Ureter (tissue), 1 donor: ENCODE measurements at places on chromosomes 6 and 20. TPM values are rescaled to one million over a fixed set of nuclear protein-coding genes. Genes with fewer than 3 reads are reported as not detected.

The GSTA2 gene
- total RNA-seq = not detected

The HSPA12B gene
- 9.7 TPM for total RNA-seq

The KIF25 gene
- not detected for total RNA-seq

The PSORS1C2 gene
- total RNA-seq = not detected

The KCNG1 gene
- total RNA-seq = 22.4 TPM

The KHDC1 gene
- 1.5 TPM for total RNA-seq

The SLC17A3 gene
- total RNA-seq = not detected

GRCh38 chr6:74091136-74091793 lies 395.3 kb downstream of the CD109 start:
- no peak for DNase-seq

GRCh38 chr6:142903812-142904211 lies 41.2 kb downstream of the HIVEP2 start:
- DNase-seq = no peak

- DNase-seq = no peak
Observed at GRCh38 chr6:63278916-63279315, 40.9 kb downstream of the LGSN start.

DNA sequence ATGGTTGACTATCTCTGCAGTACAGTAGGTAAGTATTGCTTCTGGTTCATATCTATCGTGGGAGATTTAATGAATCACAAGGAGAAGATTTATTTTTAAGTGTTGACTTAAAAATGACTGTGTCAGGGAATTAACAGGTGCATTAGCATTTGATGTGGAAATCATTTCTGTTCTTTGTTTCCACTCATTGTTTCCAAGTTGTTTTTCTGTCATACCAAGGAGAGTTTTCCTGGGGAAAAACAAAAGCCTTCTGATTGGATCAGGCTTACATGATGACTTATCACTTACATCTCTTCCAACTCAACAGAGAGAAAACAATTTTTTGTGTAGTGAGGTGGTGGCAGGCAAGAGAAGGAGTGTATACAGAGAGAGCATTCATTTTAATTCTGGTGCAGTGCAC lies 686.4 kb downstream of the HTR1B start:
- DNase-seq = no peak

DNA sequence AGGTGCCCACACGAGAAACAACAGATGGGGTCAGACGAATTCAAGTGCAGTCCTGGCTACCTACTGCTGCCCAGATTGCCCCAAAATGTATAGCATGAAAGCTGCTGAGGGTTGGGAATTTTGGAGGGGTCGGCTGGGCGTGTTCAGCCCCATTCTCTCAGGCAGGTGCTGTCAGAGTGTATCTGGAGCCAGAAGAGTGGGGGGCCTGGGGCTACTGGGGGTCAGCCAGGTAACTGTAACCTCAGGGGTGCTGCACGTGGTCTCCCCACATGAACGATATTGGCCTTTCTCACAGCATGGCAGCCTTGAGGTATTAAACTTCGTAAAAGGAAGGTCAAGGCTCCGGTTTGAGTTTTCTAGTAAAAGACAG lies 14.6 kb downstream of the SYNDIG1 start:
- no peak for DNase-seq

- DNase-seq = no peak
Observed at GRCh38 chr6:11460837-11461661, 76.5 kb upstream of the TMEM170B start.

DNA sequence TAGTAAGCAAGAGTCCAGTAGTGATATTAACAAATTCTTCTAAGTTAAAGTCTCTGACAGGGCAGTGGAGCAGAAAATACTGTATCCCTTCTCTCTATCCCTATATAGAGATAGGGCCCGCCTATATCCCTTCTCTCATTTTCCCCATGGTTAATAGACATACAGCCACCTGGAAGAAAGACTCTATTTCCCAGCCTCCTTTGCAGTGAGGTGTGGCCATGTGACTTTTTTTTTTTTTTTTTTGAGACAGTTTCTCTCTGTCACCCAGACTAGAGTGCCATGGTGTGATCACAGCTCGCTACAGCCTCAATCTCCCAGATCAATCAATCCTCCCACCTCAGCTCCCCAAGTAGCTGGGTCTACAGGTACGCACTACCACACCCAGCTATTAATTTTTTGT lies 16.7 kb upstream of the CDK5RAP1 start:
- DNase-seq = no peak

DNA sequence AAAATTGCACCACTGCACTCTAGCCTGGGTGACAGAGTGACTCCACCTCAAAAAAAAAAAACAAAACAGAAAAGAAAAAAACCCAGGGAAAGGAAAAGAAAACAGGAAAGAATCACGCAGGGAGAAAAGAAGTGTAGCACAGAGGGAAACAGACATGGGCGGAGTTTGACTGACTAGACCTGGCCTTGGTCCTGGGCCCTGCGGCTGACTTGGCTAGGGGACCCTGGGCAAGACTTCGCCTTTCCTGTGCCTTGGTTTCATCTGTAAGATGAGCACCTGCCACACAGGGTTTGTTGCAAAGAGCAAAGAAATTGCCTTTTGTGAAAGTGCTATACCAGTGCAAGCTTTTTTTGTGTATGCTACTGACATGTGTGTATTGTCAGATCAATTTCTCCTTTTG lies 71.3 kb upstream of the KCNG1 start:
- DNase-seq = no peak

- no peak for DNase-seq
Observed at GRCh38 chr6:54473328-54473727, 165.1 kb downstream of the TINAG start.

GRCh38 chr6:148520109-148520841 lies 177.6 kb downstream of the SASH1 start:
- DNase-seq = no peak

DNA sequence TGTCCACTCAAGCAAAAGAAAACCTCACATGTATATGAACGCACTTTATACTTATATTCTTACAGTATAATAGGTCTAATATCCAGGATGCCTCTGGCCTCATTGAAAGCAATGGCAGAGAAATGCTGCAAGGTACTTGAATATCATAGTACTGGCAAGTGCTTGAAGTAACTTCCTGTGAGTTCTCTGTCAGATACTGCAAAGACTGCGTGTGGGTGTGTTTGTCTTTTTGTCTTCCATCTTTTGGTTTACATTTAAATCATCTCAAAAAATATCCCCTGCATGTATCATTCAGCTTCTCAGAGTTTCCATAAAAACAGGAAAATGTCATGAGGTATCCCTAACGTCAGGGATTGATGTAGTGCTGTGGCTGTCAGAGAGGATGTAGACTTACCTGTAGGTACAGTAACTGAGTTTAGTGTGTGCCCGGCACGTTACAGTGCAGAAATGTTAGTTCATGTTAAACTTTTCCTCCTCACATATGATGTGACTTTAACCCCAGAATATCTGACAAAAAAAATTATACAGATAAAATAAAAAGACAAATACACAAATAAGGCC lies 184.3 kb downstream of the DST start:
- DNase-seq = no peak

- no peak for DNase-seq
Observed at GRCh38 chr6:30493643-30494250, 4.4 kb downstream of the HLA-E start.

- DNase-seq = no peak
Observed at GRCh38 chr6:163554663-163555062, 140.1 kb downstream of the QKI start.

DNA sequence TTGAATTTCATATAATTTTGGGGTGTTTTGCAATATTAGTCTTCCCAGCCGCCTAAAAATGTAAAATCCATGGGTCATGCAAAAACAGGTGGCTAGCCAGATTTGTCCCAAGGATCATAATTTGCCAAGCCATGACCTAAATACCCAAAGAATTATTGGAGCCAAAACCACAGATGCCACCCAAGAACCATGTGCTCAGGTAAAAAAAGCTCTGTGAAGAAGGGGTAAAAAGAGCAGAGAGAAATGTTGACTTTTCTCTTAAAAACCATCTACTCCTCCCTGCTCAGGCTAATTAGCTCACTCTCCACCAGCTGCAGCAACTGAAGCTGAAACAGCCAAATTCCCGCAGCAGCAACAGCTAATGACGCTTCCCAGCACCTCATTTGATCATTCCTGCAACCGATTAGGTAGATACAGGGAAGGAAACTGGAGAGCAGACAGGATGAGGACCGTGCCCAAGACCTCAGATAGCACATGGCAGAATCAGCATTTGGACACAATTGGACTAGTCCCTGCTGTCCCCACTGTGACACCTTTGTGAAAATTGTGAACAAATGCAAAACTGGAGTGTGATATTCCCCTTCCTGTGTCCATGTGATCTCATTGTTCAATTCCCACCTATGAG lies 107.9 kb upstream of the NXT1 start:
- DNase-seq = no peak

DNA sequence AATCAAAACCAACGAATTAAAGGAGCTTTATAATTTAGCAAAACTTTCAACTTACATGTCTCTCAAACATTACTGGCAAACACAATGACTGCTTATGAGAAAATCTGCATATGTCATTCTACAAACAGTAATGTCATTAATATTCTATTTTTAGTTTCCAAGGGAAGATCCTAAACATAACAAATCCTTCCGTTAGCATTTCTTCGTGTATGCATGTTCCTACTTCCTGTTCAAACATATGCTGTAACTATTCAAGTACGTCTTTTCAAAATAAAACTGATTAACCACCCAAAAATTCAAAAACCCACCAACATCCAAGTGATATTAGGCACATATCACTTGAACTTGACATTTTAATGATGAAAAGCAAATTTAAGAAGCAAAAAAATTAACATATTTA lies 131.3 kb downstream of the HACE1 start:
- DNase-seq = no peak

DNA sequence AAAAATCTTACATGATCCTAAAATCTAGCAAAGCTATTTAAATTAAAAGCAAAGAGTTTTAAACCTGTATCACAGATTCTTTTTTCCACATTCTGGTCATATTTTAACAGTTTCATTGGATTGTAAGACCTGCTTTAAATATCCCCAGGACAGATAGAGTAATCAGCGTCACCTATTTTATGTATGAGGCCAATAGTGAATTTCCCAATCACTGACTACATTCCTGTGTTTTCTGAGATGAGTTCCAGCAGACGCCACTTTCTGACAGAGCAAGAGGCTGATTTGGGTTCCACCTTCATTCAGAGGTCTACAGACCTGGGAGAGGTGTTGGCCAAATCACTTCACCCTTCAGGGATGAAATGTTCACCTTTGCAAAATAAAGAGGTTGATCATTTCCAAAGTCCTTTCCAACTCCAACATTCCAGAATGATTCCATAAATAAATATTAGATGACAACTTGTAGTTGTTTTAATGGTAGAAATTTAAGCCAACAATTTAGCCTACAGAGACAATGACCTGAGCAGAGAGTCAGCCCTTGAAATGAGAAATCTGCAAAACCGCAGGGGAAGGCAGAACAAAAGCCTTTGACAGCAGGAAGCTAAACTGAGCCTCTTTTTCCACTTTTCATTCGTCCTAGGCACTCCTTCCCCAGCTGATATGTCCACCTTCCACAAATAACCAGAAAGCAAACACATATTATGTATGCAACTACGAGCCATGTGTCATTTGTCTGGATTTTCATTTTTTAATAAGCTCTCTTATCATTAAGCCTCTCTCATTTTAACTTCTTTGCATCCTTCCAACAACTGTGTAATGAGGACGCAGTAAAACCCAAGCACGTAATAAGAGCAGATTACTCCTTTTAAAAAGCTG lies 105.2 kb downstream of the TFAP2A start:
- no peak for DNase-seq

GRCh38 chr20:8362457-8362856 lies 230.4 kb downstream of the PLCB1 start:
- no peak for DNase-seq

GRCh38 chr6:125095580-125096301 lies 57.8 kb upstream of the TPD52L1 start:
- no peak for DNase-seq

- DNase-seq = no peak
Observed at GRCh38 chr6:145904391-145904790, 59.8 kb downstream of the SHPRH start.

DNA sequence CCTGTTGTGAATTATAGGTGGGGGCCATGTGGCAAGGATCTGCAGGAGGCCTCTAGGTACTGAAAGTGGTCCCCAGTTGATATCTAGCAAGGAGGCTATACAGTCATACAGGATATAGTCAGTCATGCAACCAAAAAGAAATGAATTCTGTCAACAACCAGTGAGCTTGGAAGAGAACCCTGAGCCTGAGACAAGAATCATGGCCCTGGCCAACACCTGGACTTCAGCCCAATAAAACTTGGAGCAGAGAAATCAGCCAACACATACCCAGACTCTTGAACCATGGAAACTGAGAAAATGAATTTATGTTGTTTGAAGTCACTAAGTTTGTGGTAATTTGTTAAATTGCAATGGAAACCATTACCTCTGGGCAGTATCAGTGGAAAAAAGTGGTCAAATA lies 370.2 kb downstream of the KIF16B start:
- no peak for DNase-seq

DNA sequence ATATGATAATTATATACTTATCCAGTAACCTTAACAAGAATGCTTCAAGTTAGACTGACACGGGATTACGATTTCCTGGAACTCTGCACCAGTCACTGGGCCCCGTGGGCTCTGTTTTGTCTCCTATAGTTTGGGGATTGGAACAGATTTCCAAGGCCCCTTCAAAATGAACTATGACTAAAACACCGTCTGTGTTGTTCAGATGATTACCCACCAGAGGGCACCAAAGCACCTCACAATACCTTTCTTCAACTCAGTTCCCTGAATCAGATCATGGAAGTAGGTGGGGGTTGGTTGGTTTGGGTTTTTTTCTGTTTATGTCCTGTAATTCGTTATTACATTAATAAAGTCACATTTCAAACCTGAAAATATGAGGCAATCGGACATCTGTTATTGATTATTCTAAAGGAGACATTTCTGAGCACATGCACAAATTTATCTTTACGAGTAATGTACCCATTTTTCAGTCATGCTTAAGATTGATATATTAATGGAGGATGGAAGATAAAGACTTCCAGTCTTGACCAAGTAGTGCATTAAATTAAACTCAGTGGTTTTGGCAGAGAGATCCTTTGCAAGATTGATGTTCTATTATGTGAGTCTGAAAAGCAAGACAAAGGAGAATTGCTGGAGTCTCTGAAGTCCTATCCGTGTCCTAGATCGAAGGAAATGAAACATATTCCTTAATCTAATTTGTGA lies 112.0 kb upstream of the COL21A1 start:
- peak; percentile 70 for DNase-seq
